Activated CD4-positive, CD25-positive, alpha-beta regulatory T cell treated with anti-CD3 and anti-CD28 coated beads, Interleukin-2, amount 50 U/mL, for 72 hours (primary cell): ENCODE measurements at places on chromosomes 2 and 18.

DNA sequence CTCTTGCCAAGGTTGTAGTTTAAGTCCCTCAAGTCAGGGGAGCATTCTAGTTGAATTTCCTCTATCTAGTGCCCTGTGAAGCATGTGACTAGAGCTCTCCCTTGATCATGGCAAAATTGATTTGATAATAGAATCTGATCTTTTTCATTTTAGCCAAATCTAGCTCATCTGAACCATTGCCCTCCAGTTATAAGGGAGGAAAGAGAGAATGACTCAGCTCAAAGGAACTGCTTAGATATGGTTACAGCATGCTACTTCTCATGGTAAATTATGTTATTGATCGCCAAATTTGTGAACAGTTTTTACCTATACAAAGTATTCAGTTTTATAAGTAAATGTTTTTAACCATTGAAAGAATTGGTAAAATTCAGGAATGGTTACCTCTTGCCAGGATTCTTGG is 100.8 kb downstream of the GPR39 start:
- no peak for DNase-seq

DNA sequence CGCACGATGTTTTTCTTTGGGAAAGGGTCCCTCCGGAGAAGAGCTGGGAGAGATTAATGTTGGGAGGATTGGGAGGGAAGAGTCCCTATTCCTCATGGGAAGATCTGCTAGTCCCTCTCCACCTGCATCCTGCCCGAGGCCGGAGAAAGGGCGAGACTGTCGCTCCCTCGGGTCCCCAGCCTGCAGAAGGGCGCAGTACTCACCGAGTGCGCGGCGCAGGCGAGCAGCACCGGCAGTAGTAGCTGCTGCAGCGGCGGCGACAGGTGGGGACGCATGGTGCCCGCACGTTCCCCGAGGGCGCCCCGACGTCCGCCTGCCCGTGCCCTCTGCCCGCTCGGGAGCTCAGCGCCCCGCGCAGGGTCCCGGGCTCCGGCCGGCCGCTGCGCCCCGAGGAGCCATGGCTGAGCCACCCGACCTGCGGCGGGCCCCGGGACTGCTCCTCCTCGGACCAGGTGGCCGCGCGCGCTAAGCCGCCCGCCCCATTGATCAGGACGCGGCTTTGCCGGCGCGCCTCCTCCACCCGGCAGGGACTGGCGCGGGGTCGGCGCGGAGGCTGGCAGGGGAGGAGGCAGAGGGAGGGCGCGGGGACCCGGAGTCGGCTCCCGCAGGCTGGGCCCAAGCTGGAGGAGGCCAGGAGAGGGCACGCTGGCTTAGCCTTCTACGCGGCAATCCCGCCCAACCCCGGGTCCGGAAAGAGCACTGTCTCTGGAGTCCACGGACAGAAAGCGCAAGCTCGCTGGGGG is at the start of gene SCTR:
Gene SCTR (minus strand): TSS at position 532 of the 743 bp plus-strand sequence. CDS start 257 bp downstream, at position 275.
- no peak for DNase-seq

DNA sequence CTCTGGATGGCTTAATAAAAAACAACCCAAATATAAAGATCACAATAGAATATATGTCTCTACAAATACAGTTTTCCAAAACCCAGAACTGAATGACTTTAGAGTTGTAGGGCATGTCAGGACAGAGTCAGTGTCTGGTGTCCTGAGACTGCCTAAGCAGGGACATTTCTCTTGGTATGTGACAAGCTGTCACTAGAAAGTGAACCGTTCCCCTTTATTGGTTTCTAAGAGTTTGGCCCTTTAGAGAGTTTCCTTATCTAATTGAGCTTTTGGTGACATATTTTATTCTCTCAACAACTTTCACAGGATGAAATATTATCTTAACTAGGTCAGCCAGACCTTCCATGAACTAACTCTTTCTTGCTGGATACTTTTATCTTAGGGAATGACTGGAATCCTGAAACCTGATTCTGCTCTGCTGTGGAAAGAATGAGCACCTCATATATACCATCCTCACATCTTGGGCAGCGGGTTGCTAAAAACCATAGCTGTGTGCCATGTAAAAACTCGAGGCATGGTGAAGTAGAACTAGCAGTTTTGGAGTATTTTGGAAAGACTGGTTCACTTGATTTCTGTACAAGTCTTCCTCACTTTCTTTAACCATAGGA is 54.8 kb downstream of the CAVIN2 start:
- DNase-seq = no peak

DNA sequence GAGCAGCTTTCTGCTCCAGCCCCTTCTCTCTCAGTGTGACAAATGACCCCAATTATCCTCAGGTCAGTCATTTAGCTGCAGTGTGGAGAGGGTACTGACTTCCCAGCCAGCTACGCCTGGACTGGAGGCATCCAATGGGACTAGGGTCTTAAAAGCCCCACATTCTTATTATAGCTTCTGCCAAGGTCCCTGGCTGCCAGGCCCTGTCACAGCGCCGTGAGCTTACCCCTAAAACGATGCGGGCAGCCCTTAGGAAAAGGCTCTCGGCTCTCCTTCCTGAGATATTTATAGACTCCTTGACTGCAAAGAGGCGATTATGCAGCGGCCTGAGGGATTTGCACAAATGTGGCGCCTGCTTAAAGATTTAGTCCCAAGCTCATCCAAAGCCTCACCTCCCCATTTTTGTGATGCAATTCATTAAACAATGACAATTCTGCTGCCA is 69.2 kb upstream of the EDAR start:
- no peak for DNase-seq

GRCh38 chr2:226423498-226423960 is 376.1 kb downstream of the IRS1 start:
- no peak for DNase-seq

DNA sequence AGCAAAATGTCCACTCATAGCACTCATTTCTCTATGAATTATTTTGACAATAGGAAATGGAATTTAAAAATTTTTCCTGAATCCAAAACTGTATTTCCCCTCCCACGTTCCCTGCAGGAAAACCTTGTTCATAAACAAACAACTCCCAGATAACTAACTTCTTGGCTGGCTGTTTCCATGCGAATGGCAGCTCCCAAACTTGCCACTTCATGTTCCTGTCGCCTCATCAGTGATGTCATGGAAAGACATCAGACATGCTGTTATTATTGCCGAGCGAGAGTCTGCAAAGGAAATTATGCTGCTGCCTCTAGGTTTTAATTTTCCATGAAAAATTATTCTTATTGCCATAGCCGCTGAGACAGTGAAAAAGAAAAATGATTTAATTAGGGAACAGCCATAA is 117.0 kb upstream of the RIOK3 start:
- no peak for DNase-seq

DNA sequence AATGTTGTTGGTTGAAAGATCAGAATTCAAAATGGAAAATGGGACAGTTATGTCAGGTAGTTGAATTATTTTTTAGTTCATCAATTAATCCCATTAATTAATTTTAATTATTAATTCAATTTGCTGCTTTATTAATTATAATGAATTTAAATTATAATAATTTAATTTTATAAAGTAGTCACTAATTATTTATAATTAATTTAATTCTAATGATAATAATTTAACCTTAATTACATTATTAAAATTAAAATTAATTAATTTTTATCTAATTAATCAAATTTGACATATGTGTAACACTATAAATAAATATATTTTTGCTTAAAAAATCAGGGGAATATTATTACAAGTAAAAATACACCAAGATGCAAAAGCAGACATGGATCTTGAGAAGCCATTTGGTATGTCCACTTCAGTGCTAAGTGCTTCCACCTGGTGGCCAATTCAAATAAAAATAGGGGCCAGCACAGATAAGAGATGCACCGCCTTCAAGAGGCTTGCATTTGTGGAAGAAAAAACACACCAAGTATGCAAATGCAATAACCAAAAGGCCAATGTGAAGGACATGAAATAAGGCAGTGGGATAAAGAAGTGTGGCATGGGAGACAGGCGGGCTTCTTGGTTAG is 73.2 kb downstream of the MBP start:
- no peak for DNase-seq
